GM12891 (cell line): ENCODE measurements at places on chromosomes 2 and 18.

- no peak for DNase-seq
These were observed 10.4 kb upstream of the DOCK10 start for GRCh38 chr2:225052703-225053102.

- DNase-seq, result no peak
These were observed 62.5 kb downstream of the RPRM start for GRCh38 chr2:153416071-153416470.

DNA sequence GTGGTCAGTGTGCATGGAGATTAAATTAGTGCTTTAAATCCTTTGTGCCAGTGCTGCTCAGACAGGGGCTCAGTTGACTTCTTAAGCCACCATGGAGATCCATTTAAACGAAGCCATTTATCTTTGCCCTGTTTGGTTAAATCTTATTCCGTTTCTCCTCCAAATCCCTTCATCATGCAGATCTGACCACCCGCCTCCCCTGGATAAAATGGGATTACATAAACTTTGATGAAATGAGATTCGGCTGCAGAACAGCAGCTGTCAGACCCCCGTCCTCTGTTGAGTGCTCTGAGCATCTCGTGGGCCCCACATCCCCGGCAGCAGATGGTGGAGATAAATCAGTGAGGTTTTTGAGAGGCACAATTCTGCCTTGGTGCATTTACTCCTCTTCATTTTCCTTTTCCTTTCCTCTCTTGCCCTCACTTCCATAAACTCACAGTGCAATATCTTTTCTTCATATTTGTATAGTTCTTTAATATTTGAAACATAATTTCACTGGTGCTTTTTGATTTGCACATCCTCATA, 84.4 kb upstream of the TWIST2 start:
- DNase-seq, result no peak

DNA sequence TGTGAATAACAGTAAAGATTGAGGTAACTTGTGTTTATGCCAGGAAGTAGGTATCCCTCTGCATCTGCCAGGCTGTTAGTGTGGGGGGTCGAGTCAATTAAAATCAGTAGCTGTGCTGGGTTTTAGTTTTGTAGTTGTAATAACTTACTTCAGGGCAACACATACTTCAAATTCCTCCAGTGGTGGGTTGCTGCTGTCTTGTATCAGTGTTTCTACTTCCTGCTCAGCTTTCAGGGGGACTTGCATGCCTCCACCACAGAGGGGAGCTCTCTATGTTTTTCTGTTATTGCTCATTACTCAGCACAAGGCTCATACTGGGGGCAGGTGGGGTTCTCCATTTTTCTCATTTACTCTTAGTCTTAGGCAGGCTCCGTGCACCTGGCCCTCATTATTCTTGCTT, 136.8 kb downstream of the CAPN13 start:
- no peak for DNase-seq

- DNase-seq, result no peak
These were observed 98.0 kb downstream of the ADCYAP1 start for GRCh38 chr18:1002653-1003178.

DNA sequence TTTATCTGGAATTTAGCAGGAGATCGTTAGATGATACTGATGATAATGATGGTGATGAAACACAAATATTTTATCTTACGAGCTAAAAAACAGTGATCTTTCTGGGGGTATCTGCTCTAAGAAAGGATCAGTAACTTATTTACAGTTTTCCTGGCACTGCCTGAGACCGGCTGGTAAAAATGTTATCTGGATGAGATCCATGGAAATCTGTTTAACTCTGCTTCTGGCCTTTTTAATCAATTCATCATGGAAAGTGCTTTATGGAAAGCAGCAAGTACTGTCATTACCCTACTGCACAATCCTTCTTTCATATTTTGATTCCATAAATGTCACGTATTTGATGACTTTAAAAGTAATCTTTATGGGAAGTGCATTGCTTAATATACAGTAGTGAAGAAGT, 612.7 kb upstream of the GCFC2 start:
- no peak for DNase-seq

- DNase-seq, result no peak
These were observed 237.4 kb downstream of the SETBP1 start for GRCh38 chr18:44918142-44918476.

- DNase-seq, result no peak
These were observed 222.1 kb downstream of the CELF4 start for GRCh38 chr18:37343542-37343851.

- DNase-seq, result no peak
These were observed 215.9 kb downstream of the SEPTIN10 start for GRCh38 chr2:109397893-109398292.

DNA sequence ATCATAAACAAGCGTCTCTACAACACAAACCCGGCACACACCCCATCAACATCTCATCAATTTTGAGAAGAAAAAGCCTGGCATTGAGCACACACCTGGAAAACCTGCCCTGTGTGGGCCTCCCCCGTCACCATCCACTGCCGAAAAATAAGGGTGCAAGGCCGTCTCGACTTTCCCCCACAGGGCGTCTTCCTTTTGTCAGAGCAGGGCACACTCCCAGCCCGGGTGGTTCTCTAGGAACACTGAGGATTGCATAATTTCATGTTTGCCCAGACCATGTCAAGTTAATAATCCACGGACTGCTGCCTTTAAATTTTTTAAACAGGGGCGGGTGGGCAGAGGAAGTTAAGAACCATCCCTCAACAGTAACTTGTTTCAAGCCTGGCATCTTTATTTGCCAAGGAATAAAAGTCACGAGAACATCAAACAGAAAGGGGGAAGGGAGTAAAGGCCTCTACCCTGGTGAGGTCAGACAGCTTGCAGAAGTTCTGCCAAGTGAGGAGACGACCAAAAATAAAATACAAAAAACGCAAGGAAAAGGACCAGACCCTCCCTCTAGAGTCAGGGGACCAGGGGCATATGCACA, 2.1 kb downstream of the TFCP2L1 start:
- DNase-seq, result no peak

- DNase-seq, result no peak
These were observed 78.8 kb downstream of the VWC2L start for GRCh38 chr2:214489702-214490101.

DNA sequence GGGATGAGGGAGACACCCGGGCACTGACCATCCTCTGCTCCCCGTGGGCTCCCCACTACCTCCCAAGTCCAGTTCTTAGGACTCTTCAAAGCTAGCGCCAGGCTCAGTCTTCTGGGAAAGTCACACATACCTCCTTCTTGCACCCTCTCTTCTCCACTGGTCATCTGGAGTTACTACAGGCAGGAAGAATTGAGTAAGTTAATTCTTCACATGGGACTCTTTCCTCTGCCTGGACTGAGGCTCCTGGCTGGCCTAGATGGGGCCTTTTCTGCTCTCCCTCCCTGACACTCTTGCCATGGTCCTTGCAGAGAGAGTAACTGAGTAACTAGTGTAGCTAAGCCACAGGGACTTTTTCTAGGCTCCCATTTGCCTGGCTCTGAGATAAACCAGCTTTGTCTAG, 96.5 kb upstream of the CELF4 start:
- DNase-seq, result no peak

- DNase-seq, result no peak
These were observed 195.2 kb downstream of the NRP2 start for GRCh38 chr2:205877496-205877895.

DNA sequence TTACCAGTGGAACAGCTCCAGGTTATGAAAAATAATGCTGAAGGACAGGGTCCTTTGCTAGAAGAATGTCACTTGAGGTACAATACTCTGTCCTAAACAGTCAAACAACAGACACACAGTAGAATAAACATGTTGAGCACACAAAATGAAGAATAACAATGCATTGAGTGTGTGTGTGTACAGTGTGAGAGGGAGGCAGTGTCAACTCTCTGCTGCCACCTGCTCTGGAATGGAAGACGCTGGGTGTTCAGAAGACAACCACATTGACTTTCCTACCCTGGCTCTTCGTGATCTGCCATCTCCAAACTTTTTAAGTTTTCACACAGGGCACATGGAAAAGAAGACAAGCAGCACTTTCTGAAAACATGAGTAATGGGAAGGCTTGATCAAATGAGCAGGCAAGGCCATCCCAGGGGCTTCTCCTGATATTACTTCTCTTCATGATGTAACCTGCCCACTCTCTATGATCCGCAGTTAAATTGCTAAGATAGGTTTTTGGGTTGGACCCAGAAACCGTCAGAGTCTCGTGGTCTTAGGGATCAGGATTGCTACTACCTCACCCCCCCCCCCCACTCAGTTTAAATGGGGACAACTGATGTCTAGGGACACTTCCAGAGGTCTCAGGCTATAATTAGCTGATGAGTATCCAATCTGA, 533.2 kb upstream of the TNP1 start:
- DNase-seq, result no peak
